ENCODE measurements at places on chromosomes 2 and 18. TPM values are rescaled to one million over a fixed set of nuclear protein-coding genes. Genes with fewer than 3 reads are reported as not detected.

The SERPINB10 gene
- total RNA-seq = 1.00 TPM

The IMMT gene
- 56.9 TPM for total RNA-seq

The GRB14 gene
- 0.89 TPM for total RNA-seq

The DYNAP gene
- not detected for total RNA-seq

The KLHL14 gene
- total RNA-seq = not detected

The KLHL30 gene
- not detected for total RNA-seq

The DTNA gene
- total RNA-seq = 17.2 TPM

The NTSR2 gene
- total RNA-seq = not detected

The MDH1B gene
- 1.6 TPM for total RNA-seq

The GRHL1 gene
- total RNA-seq = 0.37 TPM

The PRSS56 gene
- not detected for total RNA-seq

The IL37 gene
- not detected for total RNA-seq

The ALPP gene
- not detected for total RNA-seq

The LRRC30 gene
- not detected for total RNA-seq

The C2orf80 gene
- not detected for total RNA-seq

The C2orf66 gene
- 0.12 TPM for total RNA-seq

The SULT1C2 gene
- total RNA-seq = 0.33 TPM

The NRP2 gene
- 159 TPM for total RNA-seq

The SLC9A2 gene
- not detected for total RNA-seq

The ANKRD62 gene
- total RNA-seq = not detected

The CLEC4F gene
- total RNA-seq = not detected

The REG1B gene
- not detected for total RNA-seq

The TEKT4 gene
- not detected for total RNA-seq

The ASB3 gene
- total RNA-seq = 34.0 TPM
